Activated naive CD4-positive, alpha-beta T cell treated with anti-CD3 and anti-CD28 coated beads for 36 hours (primary cell): ENCODE measurements at places on chromosomes 13 and 19.
A peak's percentile ranks its signal among the peaks of the same experiment; 100 is the strongest.

DNA sequence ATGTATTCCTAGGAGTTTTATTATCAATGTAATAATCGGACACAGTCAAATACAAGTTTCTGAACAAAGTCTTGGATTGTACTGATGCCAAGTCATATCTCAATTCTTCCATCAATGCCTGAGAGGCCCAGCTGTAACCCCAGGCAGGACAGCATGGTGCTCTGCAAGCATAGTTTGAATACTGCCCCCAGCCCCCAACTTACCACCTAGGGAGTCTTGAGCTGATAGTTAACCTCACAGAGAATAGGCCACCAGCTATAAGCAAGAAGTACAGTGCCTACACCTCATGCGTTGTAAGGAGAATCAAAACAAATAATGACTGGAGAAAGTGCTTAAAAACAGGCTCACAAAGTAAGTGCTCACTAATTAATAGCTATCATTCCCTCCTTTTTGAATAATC, 2.7 kb downstream of the PROSER1 start:
- DNase-seq = no peak

DNA sequence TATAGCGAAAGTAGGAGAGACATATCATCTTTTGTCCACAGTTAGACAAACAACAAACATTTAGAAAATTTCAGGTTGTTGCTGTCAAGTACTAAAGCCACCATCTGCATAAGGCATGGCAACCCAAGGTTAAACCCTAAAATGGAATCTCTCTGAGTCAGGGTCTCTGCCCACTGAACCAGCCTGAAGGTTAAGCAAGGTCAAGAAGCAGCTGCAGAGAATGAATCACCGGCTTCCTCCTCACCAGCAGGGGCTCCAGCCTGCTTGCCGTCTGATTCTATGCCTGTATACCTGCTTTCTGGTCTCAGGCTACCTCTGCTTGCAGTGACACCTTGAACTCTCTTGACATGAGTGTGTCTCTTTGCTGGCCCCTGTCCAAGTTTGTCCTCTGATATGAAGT, 726.2 kb upstream of the SGCG start:
- DNase-seq = no peak

DNA sequence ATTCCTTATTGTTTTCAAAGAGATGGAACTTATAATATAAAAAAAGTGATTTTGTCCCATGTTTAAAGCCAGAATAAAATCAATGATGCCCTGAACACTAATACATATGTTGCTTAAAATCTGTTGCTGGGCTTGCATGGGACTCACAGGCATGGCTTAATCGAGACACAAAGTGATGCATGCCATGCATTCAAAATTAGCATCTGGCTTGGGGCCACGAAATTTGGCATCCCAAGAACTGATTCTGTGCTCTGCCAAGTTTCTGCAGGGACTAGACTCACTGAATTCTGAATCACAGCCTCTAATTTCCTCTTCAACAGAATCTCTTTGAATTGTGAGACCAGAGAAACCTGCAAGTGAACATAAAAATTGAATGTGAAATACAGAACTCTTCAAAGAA, 109.2 kb downstream of the PCDH17 start:
- DNase-seq = no peak

DNA sequence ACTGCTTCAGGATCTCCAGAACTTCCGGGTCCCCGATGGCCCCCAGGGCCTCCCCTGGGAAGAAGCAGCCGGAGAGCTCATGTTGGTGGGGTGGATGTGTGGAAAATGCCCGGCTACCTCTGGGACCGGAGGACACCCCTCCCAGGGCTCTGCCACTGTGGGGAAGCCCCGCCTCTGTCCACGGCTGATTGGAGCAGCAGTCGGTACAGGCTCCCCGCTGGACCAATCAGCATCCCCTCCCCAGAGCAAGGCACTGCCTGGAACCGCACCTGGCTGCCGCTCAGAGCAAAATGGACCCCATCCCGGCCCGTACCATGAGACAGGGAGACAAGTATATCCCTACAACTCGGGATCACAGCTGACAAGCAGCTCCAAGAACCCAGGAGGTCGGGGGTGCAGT, 6.4 kb downstream of the DOHH start:
- peak; percentile 75 for DNase-seq

DNA sequence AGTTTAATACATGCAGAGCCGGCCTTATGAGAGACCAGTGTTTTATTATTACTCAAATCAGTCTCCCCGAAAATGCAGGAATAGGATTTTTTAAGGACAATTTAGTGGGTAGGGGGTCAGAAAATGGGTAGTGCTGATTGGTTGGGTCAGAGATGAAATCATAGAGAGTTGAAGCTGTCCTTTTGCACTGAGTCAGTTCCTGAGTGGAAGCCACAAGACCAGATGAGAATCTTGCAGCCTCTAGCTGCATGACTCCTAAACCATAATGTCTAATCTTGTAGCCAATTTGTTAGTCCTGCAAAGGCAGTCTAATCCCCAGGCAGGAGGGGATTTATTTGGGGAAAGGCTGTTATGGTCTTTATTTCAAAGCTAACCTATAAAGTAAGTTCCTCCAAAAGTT, 1163.9 kb downstream of the DIAPH3 start:
- DNase-seq = no peak

- DNase-seq = no peak
These were observed 195.8 kb downstream of the UQCRFS1 start for GRCh38 chr19:29016926-29017760.

- DNase-seq = no peak
These were observed 441.1 kb upstream of the HTR2A start for GRCh38 chr13:47337781-47338507.

GRCh38 chr13:96314974-96315373, 225.1 kb downstream of the HS6ST3 start:
- no peak for DNase-seq

GRCh38 chr13:48490241-48490640, 42.6 kb downstream of the RCBTB2 start:
- DNase-seq = no peak

DNA sequence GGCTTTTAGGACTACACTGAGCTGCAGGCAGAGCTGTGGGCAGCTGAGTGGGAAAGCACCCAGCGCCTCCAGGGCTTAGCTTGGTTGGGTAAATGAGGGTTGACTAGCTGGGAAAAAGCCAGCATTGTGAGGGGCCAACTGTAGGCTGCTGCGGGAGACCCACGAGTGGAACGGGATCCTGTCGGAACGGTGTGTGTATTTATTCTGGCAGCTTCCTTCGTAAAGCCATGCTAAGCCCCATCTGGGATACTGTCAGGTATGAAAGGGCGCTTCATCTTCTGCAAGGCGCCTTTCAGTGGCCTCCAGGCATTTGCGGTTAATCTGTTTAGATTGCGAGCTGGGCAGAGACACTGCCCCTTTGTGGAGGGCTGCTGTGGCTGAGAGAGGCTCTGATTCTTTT, 39.5 kb upstream of the CNMD start:
- DNase-seq = no peak

DNA sequence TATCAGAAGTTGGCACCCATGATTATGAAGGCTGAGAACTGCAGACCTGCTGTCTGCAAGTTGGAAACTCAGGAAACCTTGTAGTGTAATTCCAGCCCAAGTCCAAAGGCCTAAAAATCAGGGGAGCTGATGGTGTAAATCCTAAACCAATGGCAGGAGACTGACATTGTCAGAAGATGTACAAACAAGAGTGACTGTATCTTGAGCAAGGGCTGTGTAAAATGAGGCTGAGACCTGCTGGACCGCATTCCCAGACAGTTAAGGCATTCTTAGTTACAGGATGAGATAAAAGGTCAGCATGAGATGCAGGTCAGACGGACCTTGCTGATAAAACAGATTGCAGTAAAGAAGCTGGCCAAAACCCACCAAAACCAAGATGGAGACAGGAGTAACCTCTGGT, 147.7 kb downstream of the COG6 start:
- no peak for DNase-seq

- DNase-seq = no peak
These were observed 1.9 kb downstream of the RAB11B start for GRCh38 chr19:8392017-8392591.

DNA sequence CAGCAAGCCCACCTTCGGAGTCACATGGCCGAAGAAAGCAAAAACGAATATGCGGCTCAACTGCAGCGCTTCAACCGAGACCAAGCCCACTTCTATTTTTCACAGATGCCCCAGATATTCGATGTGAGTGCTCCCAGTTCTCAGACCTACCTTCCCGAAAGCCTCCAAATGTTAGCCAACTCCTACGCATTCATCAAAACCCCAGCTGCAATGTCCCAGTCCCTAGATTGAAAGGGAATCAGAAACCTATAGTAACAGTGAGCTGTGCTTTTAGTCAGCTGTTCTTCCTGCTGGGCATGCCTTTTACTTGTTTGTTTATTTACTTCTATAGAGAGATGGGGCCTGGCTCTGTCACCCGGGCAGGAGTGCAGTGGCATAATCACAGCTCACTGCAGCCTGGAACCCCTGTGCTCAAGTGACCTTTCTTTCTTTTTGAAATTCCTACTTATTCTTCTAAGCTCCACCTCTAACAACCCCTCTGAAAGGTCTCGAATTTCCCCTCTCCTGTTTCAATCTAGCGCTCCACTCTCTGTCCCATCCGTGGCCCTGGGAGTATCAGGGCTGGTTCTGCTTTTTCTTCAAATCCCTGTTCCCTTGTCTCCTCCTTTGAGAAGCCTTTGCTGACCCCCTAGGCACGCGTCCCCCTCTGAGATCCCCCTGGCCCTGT, 4.4 kb downstream of the TRIP10 start:
- no peak for DNase-seq

GRCh38 chr19:45663800-45664199, 4.2 kb upstream of the GIPR start:
- DNase-seq = no peak

DNA sequence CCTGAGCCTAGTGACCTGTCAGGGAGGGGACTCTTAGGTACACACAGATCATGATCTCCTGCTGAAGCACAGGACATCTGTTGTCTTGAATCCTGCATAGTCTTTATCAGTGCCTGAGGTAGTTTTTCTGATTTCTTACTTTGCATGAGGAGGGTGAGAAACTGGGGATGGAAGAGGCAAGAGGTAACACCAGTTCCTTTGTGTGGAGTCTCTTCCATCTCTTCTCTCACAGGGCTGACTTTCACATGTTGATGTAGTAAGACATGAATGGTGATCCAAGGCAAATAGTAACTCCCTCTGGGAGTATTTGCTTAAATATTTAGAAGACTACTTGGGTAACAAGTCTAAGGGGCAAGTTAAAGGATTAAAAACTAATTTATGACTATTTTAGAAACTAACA, 9.5 kb downstream of the NBEA start:
- no peak for DNase-seq

DNA sequence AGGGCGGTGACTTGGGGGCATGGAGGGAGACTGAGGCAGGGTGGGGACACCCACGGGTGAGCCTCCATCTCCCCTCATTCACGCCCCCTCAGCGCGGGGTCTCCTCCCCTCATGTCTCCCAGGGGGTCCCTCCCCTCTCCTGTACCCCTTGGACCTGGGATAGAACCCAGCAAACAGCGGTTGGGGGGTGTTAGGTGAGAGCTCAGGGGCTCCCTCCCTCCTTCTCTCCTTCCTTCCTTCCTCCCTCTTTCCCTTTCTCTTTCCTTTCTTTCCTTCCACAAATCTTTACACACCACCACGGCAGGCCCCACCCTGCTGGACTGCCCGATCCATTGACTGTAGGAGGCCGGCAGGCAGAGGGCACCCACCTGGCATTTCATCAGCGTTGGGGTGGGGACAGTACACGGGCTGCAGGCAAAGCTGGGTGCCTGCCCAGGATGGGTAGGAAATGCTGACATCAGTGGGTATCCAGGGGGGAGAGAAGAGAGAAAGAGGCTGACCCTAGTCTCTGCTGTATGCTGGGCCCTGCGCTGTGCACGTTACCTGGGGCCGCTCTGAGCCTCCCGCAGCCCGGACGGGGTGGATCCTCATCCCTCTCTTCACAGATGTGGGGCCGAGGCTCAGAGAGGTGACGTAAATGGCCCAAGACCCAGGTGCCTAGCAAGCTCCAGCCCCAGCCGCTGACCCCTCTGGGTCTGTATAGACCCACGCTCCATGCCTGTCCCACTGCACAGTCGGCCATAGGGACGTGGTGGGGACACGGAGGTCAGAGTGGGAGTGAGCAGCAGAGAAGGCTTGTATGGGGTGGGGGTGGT, 3.5 kb downstream of the SSC5D start:
- no peak for DNase-seq

GRCh38 chr13:97130190-97130589, 91.9 kb upstream of the MBNL2 start:
- DNase-seq = no peak

GRCh38 chr19:15303105-15303780, 29.1 kb downstream of the BRD4 start:
- no peak for DNase-seq

DNA sequence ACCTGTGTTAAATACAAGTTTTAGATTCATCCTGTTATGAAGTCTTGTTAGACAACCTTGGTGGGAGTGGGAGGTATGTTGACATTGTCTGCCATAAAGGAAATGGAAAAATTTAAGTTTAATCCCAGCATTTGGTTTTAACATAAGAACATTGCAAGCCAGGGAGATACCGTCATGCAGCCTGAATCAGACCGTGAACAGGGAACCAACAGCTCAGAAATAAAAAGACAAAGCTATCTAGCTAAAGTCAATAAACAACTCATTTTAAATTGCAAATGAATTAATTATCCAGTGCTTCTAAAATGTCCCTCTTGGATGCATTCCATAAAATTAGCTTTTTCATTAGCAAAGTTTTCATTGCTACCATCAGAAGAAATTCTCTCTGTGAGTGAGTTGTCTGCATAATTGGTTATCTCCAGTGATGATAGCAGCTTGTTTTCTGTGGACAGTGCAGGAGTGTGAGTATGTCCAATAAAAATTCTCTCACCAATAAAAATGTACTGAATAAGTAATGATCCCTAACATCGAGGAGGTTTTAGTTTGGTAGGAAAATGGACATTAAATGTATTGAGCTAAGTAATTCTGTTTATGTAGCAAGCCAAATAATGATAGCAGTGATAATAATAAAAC, 170.6 kb upstream of the TMTC4 start:
- no peak for DNase-seq

- DNase-seq = peak; percentile 85
These were observed 3.0 kb downstream of the PRKD2 start for GRCh38 chr19:46713781-46714443.

- DNase-seq = no peak
These were observed 2.4 kb upstream of the SBK2 start for GRCh38 chr19:55539090-55539984.

DNA sequence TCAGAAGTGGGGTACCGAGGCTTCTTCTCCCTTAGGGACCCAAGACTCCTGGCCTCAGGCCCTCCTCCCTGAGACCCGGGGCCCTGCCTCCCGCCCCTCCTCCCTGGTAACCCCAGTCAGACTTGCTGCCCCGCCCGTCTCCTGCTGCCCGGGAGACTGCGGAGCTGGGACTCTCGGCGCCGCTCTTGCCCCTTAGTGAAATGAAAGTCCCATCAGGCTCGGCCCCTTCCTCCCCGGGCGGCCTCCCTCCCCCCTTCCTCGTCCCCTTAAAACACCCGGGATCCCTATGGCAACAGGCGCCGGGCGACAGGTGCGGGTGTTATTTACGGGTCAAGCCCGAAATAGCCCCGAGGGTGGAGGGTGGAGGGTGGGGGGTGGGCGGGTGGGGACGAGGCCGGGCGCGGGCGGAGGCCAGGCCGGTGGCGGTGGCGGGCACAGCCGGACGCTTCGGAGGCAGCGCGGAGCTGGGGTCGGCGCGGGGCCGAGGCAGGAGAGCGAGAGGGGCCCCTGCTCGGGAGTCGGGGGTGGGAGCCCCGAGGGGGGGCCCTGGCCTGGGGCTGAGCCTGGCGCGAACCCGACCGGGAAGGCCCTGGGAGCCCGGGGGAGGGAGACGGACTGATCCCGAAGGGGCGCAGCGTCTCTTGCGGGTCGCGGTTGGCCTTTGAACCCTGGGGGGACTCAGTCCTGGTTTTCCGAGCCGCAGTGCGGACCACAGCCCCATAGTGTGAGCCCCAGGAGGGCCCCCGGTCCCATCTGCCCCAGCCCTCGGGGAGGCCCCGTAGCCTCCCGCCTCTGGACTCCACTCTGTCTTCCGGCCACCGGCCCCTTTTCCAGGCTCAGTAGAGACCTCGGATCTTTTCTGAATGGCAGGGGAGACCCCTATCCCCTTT, at the start of gene CACNG6:
CACNG6 (plus strand) TSS at position 414 of the 890 bp plus-strand sequence. CDS start 1,241 bp downstream, outside the sequence.
- no peak for DNase-seq
